GM03348 (cell line): ENCODE measurements at places on chromosomes 5 and 9.

- DNase-seq: peak; percentile 72
Measured at GRCh38 chr5:132500931-132501628, 10.5 kb upstream of the IRF1 start.

DNA sequence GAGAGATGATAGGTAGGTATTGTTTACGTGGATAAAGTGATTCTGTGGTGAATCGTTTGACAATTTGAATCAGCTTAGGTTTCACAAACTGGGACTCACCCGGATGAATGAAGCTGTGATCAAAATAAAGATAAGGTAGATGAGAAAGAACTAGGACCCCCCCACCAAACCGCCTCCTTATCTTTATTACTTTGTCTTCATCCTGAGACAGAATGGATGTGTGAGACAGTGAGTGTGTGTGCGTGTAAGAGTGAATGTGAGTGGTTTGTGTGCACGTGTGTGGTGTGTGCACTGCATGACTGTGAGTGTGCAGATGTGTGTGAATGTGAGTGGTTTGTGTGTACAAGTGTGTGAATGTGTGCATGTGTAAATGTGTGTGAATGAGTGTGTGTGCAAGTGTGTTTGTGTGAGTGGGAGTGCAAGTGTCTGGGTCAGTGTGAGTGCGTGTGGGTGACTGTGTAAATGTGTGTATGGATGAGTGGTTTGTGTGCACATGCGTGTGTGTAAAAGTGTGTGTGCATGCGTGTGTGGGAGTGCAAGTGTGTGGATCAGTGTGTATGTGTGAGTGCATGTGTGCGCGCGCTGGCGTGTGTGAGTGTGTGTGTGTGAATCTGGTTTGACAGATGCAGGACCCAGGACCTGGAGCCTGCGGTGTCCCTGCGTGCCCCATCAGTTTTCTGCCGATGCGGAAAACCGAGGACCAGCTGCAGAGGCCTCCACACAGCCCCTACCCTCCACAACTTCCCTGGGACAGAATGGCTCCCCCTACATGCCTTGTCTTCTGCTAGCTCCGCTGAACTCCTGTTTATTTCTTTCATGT is 11.4 kb upstream of the ENG start:
- no peak for DNase-seq

DNA sequence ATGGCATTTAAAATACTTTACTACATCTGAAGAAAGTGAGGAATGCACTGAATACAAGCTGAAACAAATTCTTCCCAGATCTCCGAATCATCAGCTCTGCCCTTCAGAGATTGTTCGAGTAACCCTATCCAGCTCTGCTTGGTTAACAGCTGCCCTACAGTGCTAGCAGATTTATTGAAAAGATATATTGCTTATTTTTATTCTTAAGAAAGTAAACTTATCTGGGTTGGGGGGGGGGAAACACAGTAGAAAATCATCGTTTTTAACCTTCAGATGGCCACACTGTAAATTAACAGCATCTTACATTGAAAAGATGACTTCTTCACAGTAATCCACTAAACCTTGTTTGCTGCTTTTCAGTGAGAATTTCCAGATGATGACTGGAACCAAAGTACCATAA is 210.8 kb downstream of the NFIB start:
- DNase-seq: no peak

DNA sequence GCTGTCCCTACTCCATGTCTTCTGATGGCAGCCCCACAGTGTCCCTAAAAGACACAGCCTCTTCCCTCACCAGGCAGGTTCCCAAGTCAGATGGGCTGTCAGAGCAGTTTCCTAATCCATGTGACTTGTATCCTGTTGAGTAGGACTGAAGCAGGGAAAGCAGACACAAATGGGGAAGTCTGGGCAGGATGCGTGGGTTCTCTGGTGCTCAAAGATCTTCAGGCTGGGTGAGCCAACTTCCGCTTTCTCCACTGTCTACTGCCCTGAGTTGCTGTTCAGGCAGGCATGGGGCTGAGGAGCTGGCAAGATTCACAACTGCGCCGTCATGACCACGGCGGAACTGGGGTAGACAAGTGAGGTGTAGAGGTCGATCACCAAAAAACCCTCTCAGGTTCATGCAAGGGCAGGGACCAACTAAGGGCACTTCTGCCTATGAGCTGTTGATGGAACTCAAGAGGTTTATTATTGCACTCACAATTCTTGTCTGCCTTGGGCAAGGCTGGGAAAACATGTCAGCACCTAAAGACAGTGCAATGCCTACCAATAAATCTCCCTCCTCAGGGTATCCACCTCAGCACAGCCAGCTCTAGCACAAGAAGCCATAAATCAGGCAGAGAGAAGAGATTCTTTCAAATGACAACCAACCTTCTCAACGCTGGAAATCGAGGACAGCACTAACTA is 83.4 kb downstream of the RAPGEF1 start:
- no peak for DNase-seq

- no peak for DNase-seq
Measured at GRCh38 chr5:64693636-64694035, 3.3 kb downstream of the SHISAL2B start.

GRCh38 chr5:137205231-137206027 is 293.7 kb downstream of the SPOCK1 start:
- no peak for DNase-seq

GRCh38 chr5:149798466-149798865 is 68.4 kb downstream of the PPARGC1B start:
- no peak for DNase-seq

DNA sequence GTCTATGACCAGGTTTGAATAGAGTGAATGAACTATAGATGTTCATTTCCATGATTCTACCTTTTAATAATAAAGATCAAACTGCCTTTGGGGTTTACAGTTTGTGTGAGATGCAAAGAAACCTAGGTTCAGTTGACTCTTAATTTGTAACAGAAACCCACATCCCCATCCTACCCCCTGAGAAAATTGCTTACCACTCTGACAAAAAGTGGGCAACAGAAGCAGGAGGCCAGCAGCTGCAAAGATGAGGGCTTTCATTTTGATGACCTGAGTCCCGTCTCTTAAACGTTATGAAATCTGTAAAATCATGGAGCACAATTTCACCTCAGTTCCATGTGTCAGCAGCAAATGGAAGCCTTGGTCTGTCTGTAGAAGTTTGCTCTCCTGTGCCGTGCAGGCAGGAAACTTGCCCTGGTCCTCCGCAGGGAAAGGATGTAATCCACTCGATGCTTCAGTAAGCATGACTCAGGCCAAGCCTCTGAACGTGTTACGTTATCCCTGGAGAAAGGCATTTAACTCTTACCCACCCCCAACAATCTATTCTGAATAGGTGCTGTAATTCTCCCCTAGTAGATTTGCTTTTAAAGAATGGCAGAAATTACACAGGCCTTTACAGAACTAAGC is at the start of gene F2RL2:
Gene F2RL2, minus strand, starts transcription at position 431 of the 624 bp plus-strand sequence. Its CDS starts 173 bp downstream, at position 258.
- DNase-seq: peak; percentile 8

GRCh38 chr5:166906991-166907713 is 1384.3 kb upstream of the WWC1 start:
- DNase-seq: no peak

DNA sequence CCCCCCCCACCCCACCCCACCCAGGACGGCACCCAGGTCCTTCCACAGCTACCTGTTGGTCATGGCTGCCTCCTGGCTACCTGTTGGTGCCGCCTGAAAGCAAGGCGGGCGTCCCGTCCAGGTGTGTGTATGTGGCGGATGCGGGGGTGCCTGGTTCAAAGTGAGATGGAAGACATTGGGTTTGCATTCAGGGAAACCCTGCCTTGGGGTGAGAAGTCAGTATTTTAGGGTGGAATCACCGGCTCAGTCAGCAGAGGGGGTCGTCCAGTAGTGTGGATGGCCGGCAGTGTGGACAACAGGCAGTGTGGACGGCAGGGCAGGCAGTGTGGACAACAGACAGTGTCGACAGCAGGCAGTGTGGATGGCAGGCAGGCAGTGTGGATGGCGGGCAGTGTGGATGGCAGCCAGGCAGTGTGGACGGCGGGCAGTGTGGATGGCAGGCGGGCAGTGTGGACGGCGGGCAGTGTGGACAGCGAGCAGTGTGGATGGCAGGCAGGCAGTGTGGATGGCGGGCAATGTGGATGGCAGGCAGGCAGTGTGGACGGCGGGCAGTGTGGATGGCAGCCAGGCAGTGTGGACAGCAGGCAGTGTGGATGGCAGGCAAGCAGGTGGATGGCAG is 28.0 kb downstream of the NKD2 start:
- DNase-seq: no peak

- DNase-seq: peak; percentile 43
Measured at GRCh38 chr9:70315389-70315788, 56.6 kb downstream of the SMC5 start.

DNA sequence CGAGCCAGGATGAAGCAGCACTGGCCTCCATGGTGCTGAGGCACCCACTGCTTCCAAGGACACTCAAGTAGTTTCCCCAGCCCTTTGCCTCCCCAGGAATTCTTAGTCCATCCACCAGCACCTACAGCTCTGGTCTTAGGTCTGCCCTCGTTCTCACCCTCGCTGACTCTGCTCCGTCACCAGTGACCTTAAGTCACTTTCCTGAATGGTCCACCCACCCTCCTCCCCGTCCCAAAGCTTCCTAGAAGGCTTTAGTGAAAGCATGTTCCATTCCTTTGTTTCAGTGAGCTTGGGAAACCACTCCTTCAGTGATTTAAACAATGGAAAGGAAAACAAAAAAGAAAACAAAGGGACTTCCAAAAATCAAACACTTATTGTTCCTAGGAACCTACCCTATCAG is 54.6 kb upstream of the MAP3K1 start:
- DNase-seq: no peak

- DNase-seq: no peak
Measured at GRCh38 chr5:78912811-78913210, 72.3 kb downstream of the ARSB start.

DNA sequence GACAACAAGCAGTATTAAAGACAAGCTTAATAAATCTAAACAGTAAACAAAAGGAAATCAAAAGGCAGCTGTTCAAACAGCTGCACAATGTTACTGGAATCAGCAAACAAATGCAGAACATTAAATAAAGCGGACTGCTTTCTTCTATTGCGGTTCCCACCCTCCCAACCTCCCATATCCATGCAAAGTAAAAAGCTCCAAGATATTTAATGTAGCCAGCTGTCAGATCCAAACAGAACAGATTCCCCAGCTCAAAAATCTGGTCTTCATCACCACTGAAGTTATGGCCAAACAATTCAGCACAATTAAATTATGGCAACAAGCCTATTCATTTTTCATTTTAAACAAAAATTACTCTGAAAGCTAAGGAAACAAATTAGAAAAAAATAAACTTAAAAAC is 75.9 kb downstream of the SLC38A9 start:
- peak; percentile 14 for DNase-seq

- DNase-seq: no peak
Measured at GRCh38 chr5:115749016-115749415, 67.4 kb downstream of the CDO1 start.

DNA sequence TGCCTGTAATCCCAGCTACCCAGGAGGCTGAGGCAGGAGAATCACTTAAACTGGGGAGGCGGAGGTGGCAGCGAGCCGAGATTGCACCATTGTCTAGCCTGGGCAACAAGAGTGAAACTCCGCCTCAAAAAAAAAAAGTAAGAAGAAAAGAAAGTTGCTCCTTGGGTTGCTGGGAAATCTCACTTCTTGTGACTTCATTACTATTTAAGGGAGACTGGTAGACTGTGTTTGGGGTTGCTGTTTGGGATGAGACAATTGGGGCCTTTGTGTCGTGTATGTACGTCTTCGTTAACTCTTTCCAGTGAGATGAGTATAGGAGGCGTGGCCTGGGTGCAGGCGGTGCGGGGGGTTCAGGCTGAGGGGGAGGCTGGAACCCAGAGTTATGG is 11.6 kb downstream of the NDST1 start:
- DNase-seq: no peak

- DNase-seq: peak; percentile 5
Measured at GRCh38 chr9:32292611-32293010, 91.8 kb upstream of the ACO1 start.

DNA sequence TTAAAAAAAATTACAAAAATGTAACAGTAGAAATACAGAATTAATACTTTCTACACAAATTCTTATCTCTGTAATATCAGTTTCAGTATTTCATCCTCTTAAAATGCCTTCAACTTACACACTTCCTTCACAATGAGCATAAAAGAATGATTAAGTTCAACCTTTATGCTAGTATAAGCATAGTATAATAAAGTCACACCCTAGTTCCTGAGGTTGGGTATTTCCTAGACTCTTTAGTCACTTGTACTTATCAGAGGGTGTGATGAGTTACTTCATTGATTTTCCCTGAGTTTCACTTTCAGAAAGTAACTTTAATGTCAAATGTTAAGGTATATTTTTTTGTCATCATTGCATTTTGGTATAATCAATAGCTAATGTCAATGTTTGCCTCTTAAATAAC is 302.4 kb downstream of the PDE4D start:
- no peak for DNase-seq
